ENCODE measurements at places on chromosomes 3 and 15.

GRCh38 chr3:119794971-119795612 is 13.2 kb downstream of the NR1I2 start:
- DNase-seq: no peak

DNA sequence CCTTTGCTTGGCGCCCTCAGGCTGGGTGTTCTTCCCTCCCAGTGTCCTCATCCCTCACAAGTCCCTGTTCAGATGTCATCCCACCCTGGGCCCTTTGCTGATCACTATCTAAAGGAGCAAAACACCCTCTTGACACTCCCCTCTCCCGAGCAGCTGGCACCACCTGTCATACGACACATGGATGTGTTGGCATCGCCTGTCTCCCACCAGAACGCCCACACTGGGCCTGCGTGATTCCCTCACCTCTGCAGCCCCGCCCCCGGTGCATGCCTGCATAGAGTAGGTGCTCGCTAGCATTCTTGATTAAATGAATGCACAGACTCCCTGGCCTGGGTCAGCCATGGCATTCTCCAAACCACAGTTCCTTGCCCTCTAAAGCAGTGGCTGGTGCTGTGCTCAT is 75.8 kb downstream of the DNAJB8 start:
- no peak for DNase-seq

- peak; percentile 71 for DNase-seq
Measured at GRCh38 chr15:73691396-73691795, 7.2 kb downstream of the CD276 start.

DNA sequence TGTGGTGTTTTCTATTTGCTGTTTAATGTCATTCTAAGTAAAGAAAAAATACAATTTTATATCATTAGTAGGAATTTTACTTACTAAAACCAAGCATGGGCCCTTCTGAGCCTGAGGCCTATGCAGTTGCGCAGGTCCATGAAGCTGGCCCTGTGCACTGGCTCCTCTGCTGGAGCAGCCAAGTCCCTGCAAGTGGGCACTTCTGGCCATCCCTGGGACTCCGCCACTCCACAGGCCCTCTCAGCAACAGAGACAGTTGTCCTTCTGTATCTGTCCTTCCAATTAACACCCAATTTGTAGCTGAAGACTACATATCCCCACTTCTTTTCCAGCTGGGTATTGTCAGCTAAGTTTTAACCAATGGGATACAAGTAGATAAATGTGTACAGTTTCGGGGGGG is 49.9 kb upstream of the RYK start:
- no peak for DNase-seq

DNA sequence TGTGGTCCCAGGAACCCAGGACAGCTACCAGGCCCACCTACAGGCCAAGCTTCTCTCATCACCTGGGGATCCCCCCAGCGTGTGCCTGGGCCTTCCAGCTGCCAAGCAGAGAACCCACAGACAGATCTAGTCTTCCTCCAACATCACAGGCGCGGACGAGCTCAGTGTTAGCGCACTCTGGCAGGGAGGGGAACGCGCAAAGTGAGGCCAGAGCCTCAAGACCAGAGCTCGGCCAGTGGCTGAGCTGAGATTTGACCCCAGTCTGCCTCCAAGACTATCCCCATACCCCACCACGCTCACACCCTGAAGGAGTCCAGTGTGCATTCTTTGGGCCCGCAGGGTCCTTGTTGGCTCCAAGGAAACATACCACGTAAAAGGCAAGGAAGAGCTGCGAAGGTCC is 5.1 kb downstream of the MFGE8 start:
- no peak for DNase-seq

DNA sequence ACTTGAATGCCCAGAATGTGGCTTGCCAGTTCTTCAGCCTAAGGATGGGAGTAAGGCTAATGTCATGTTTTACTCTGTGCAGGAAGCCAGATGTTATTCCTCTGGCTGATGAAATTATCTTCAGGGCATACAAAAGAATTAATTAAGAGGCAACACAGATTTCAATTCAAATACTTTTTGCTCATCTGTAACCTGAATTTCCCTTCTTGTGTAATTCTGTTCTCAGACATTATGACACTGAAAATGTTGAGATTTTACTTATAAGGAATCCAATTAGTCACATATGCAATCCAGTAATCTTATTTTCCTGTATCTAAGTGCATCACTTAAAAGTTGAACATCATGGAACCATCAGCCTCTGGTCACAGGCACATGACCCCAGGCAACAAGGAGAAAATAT is 136.5 kb downstream of the CPNE4 start:
- DNase-seq: no peak

DNA sequence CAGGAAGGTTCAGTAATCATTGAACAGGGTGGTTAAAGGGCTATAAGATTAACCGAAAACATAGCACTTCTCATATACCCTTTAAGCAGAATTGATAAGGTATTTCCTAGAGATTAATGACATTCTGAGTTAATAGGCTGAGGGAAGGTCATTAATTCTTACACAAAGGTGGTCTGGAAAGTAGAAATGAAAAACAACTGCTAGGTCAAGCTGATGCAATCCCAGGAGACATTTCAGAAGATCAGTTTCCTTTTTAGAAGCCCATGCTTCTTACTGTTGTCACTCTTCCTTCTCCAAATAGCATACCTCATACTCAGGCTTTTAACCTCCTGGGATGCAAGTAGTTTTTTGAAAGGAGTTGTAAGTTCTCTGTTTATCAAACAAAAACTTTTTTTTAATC is 8.8 kb downstream of the FILIP1L start:
- DNase-seq: no peak

DNA sequence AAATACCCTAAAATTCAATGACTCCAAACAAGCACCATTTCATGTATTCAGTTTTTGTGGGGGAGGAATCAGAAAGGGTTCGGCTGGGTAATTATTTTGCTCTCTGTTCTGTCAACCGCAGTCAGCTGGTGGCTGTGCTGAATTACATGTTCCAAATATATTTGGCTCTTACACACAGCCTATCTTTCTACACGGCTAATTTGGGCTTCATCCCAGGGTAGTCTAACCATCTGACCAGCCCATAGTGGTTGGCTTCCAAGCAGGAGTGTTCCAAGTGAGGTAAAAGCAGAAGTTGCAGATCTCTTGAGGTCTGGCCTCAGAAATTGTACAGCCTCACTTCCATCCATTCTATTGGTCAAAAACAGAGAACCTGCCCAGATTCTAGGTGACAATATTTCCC is 760.8 kb upstream of the SEMA6D start:
- DNase-seq: peak; percentile 40

DNA sequence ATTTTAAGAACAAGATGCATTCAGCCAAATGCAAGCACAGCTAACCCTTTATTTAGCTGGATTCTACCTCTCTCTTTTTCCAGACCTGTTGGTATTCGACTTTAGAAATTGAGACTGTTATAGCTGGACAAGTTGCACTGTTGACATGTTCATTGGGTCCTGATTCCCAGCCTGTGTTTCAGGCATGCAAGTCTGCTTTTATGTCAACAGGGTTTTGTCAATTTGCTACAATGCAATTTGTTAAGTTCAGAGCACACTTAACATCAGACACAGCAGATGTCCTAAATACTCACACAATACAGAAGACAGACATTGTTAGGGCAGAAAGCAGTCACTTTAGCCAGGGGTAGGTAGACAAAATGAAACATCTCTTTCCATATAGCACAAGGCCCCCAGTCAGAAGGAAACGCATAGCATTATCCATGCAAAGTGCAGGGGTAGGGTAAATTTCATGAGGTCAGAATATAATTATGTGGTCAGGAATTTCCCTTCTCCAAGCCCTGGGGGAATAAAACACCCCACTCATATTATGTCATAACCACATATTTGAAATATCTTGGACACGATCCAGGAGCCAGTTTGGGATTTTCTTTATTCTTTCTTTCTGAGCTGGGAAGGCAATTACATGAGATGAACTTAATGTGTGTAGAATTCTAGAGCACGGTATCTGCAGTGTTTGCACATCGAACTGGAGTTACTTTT is 504.1 kb downstream of the NTRK3 start:
- no peak for DNase-seq

- no peak for DNase-seq
Measured at GRCh38 chr3:78689378-78689777, 1078.4 kb downstream of the ROBO1 start.

DNA sequence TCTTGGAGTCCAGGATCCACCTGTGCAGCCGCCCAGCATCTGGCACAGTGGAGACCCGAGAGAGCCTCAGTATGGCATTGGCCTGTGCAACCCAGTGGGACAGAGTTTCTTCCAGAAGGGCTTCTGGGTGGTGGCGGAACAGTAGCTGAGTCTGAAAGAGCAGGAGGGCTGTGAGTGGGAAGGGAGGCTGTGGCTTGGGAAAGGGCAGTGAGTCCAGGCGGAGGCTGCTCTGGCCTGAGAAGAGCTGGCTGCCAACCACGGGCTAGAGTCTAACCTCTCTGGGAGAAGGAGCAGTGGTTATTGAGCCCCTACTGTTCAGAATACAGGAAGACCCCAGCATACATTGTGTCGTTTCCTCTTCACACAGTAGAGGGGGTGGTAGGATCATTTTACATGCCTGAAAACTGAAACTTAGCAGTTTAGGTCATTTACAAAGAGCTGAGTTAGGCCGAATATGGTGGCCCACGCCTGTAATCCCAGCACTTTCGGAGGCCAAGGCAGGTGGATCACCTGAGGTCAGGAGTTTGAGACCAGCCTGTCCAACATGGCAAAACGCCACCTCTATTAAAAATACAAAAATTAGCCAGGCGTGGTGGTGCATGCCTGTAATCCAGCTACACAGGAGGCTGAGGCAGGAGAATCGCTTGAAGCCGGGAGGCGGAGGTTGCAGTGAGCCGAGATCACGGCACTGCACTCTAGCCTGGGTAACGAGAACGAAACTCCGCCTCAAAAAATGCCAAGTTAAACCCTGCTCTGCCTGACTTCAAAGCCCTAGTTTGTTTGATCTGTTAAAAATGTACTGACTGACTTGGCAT is 3.2 kb downstream of the AEN start:
- DNase-seq: no peak

Measured in left ventricle myocardium superior (tissue), 1 donor.